ENCODE measurements at places on chromosomes 2 and 18. TPM values are rescaled to one million over a fixed set of nuclear protein-coding genes. Genes with fewer than 3 reads are reported as not detected.

- no peak for DNase-seq
Measured at GRCh38 chr2:136129601-136130000, 11.7 kb upstream of the CXCR4 start.

DNA sequence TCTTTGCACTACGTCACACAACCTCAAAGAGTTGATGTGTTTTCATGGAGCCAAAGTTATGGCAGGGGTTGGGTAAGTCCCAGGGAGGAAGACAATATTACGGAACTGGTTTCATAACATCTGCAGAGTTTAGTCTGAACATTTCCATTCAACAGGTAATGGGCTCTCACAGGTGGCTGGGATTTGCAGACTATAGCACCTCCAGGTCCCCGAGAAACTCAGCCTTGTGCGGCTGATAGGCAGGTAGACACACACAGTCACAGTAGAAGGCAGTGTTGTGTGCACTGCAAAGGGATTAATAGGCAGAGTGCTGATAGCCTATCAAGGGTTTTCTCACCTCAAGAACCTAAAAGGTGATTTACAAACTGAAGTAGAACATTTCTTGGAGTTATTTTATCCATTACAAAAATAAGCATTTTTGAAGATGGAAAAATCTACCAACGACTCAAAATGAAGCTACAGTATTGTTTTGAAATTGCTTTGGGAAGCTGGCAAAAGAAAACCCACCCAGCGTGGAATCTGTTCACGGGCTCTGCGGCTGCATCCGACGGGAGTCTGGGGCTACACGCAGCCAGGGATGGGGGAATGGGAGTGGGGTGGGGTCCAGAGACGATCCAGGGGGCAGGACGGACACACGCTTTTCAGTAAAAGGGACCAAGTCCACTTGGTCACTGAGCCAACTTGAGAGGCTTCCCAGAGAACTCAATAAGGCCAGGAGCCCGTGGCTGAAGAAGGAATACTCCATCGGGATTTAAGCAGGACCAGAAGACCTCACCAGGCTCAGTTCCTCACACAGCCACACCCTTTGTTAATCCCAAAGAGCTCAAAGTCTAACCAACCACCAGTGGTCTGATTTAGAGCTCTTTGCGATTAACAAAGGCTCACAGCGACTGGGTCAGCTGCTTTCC is 82.9 kb downstream of the CHRNA1 start:
- no peak for DNase-seq

DNA sequence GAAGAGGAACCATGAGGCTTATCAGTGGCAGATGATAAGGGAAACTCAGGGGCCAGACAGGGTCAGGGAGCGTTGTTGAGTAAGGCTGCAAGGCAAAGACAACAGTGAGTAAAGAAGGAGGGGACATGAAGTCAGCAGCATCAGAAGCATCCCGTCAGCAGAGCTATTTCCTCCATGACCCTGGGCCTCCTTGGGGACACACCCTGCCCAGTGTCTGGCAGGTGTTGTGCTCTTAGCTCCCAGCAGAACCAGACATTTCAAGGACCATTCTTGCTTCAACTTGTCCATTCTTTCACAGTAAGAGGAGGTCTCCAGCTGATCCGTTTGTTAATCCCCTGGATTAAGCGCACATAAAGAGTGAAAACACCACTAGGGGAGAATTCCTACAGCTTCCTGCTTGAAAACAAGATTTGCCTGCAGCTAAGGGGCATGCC is 88.7 kb upstream of the MEIS1 start:
- DNase-seq = no peak

Gene ALK
- total RNA-seq = not detected

DNA sequence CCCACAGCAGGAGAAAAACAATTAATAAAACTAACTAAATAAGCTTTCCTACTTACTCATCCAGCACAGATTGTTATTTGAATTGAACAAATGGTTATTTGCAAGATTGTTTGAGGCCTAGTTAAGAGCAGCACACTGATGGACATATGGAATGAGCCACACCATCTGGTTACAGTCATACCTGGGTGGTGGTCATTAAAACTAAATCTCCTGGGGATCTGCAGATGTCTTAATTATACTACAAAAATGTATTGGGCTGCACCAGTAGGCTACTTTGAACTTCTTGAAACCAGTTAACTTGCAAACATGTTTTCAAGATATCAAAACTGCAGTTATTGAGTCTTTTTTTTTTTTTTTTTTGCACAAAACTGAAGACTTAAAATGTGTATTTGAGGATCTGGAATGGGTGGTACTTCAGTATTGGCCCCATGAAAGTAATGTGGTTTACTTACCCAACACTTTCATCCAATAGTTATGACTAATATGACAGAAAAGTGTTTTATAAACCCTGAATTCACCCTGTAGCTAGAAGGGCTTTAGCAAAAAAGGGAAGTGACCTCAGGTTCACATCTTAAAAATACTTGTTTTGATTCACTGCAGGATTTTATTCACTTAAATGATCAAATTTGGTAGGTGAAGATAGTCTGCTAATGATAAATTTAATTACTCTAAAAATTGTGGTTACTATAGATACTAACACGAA is 10.8 kb downstream of the AGFG1 start:
- DNase-seq = no peak

DNA sequence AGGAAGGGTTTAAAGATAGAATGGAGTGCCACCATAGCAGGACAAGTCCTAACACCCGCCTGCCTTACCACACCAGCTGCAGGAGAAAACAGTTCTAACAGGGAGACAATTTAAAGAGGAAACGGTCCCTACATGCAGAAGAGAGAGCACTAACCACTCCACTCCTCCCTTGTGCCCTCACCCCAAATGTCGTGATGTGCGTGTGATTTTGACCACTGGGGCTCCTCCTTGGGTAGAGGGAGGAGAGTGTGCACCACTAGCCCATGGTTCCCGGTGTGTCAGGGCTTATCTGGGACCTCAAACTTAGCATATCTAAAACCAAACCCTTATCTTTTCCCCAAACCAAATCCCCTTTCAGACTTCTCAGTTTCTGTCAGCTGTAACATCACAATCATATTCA is 105.5 kb upstream of the CCDC68 start:
- DNase-seq = no peak

DNA sequence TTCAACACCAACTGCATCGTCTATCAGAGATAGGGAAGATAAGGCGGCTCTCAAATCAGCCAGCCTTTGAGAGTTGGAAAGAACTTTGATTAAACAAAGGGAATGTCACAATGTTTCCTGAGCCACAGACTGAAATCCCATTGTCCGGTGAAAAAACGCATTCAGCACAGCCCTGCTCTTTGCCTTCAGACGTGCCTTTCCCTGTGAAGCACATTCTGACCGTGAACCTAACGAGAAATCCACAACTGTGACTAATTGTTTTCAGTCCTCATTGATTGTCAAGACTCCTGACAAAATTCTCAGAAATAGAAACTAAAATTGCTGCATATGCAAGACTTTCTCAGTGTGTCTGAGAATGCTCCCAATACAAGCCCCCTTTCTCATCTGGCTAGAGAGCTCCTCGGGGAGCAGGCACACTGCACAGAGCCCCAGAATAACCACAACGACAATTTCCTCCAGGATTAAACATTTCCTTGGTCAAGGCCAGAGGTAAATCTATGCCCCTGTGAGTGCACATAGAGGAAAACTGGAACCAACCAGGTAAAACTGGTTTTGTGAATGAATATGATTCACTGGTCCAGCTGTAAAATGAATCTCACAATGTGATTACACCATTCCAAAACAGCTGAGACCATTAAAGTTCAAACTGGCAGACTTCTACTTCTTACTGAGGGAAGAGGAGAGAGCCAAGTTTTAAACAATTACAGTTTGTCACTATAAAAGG is 561.9 kb upstream of the ID2 start:
- DNase-seq = peak; percentile 63

GRCh38 chr2:206045251-206045650 is 40.7 kb downstream of the INO80D start:
- DNase-seq = no peak

DNA sequence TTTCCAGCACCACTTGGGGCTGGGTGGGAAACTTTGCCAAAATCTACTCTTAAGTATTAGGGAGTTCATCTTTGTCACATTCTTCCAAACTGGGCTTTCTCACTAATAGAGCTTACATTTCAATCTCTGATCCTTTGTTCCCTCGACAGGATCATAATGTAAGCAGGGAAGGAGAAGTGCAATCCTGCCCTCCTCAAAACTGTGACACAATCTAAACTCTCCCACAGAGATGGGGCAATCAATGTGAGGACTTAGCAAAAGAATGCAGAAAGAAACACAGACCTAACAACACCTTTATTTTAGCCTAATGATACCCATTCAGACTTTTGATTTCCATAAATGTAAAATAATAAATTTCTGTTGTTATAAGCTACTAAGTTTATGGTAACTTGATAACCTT is 40.8 kb downstream of the DSEL start:
- no peak for DNase-seq

Gene NPPC
- not detected for total RNA-seq

DNA sequence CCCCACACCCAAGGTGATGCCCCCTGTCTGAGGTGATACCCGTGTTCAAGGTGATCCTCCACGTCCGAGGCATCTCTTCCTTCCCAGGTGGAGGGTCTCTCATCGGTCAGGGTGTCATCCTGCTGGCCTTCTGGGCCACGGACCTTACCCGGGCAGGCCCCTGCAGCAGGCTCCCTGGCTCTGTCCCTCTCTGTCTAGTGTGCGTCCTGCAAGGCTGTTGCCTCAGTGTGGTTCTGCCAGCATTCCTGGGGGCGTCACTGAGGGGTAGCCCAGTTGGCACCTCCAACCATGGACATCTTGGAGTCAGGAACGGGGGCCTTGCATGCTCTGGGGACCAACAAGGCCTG is 5.6 kb upstream of the PER2 start:
- no peak for DNase-seq

GRCh38 chr2:41579806-41580205 is 468.0 kb upstream of the PKDCC start:
- no peak for DNase-seq

Gene BCL11A
- total RNA-seq = not detected

Gene STEAP3
- 9.8 TPM for total RNA-seq

DNA sequence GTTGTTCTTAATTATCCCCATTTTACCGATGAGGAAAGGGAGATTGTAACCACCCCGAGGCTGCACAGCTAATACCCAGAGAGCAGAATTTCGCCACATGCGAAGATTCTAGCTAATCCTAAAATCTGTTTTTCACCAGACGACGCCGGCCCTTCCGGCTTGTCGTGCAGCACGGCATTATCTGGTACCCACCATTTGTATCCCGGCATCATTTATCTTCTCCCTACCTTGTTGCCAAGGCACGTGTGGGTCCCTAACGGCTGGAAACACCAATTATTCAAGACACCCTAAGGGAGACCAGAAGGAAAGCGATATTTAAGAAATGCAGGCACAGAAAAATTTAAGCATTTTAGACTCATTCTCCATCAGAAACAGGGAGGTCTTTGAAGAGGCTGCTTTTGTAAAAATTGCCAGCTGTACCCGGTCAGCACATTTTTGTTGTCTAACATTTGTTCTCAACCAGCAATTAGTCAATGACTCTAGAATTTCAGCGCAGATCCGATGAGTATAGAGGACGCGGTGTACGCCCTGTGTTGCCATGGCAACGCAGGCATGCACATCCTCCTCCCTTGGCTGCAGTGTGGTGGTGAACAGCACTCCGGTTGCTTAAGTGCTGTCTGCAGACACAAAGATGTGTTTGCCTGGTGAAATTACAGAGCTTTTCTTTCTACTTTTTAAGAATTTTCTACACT is 111.6 kb downstream of the AGAP1 start:
- no peak for DNase-seq

- DNase-seq = no peak
Measured at GRCh38 chr2:231910771-231911170, 15.4 kb downstream of the NPPC start.

Gene SH3BP4
- total RNA-seq = 44.5 TPM

Gene UGT1A6
- 18.3 TPM for total RNA-seq

DNA sequence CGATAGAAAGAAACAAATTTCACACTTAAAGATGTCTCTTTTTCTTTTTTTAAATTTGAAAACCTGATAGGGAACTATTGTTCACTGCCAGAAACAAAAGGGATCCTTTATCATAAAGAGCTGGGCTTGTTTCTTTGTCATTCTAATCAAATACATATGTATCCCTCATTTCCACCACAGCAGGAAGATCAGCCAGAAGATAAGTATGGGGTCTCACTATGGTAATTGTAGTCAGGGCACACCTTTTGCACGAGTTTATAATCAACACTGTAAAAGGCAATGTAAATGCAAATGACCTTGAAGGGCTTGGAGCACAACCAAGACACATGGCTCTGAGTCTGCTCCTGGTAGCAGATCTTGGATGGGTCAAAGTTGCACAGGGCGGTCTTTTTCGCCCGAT is 109.5 kb downstream of the NXPH2 start:
- DNase-seq = no peak

GRCh38 chr2:178830451-178830850 is 23.2 kb upstream of the TTN start:
- DNase-seq = no peak

DNA sequence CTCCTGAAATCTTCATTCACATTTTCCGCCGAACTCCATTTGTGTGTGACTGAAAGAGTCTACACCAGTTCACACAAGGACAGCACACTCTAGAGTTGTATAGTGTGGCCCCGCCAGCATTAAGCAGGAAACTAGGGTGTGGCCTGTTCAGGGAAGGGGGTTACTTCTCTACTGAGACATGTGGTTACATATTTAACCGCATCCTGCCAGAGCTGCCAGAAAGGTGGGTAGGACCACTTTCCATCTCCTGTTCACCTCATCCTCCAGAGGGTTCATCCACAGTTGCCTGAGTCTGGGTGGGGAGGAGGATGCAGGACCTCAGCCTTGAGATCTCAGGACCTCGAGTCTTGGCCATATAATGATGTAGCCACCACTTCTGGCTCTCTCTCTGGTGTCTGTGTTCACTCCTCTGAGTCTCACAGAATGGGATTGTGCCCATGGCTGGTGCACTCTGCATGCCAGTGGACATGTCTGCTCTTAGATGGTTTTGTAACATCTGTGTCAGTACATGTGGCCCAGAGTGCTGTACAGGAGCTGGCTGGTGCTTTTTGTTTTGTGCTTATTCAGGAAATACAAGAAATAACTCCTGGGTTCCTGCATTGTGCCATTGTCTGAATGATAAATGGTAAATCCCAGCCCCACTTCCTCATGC is 7.7 kb upstream of the SP140L start:
- DNase-seq = no peak

Gene AP1S3
- 16.3 TPM for total RNA-seq
